IMR-90 (cell line): ENCODE measurements at places on chromosomes 7 and 10.

DNA sequence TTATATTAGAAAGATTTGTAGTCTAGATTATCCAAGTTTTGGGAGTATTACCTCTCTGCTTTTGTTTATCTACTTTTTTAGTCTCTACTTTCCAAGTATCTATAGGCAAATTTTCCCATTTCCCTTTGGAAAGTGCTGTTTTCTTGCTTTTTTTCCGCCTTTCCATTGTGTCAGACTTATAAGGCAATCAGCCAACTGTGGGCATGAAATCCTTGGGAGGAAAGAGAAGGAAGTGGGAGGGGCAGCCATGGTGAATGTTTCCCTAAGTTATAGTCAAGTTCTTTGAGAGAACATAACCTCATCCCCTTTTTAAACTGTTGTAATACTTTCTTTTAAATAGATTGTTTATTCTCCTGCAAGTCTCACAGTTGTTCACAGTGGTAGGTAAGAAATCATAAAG is 52.6 kb downstream of the PTEN start:
- peak; percentile 33 for DNase-seq

DNA sequence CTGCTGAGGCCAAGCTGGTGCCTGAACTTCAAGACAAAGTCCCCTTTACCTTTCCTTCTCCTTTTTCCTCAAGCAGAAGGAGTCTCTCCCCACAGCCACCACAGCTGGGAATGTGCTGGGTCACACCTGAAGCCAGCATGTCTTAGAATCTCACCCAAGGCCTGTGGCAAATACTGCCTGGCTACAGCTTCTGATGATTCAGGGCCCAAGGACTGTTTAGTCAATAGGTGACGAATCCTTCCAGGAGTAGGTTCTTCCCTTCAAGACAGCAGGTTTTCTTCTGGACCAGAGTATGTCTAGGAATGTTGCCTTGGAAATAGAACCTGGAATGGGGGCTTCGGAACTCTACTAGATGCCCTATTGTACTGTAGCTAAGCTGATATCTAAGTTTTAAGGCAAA is 374.6 kb downstream of the KIF20B start:
- DNase-seq, result no peak

- DNase-seq, result peak; percentile 46
These were observed 17.1 kb upstream of the GTPBP4 start for GRCh38 chr10:971150-971542.

DNA sequence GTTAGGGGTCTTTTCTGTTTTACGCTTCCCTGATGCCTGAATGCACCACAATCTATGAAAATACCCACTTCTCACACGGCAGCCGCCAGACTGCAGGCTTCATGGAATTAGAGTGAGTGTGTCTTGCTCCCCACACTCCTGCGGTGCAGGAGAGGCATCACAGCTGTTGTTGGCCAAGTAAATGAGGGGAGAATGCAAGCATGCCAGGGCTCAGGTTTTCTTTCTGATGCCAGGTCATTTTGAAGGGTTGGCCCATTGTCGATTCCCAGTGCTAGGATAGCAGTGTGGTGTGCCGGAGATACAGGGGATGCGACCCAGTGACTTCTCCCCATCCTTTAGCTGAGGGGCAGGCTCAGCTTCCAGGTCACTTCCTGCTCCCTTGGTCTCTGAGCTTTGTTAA is 16.3 kb downstream of the CXCL12 start:
- no peak for DNase-seq

DNA sequence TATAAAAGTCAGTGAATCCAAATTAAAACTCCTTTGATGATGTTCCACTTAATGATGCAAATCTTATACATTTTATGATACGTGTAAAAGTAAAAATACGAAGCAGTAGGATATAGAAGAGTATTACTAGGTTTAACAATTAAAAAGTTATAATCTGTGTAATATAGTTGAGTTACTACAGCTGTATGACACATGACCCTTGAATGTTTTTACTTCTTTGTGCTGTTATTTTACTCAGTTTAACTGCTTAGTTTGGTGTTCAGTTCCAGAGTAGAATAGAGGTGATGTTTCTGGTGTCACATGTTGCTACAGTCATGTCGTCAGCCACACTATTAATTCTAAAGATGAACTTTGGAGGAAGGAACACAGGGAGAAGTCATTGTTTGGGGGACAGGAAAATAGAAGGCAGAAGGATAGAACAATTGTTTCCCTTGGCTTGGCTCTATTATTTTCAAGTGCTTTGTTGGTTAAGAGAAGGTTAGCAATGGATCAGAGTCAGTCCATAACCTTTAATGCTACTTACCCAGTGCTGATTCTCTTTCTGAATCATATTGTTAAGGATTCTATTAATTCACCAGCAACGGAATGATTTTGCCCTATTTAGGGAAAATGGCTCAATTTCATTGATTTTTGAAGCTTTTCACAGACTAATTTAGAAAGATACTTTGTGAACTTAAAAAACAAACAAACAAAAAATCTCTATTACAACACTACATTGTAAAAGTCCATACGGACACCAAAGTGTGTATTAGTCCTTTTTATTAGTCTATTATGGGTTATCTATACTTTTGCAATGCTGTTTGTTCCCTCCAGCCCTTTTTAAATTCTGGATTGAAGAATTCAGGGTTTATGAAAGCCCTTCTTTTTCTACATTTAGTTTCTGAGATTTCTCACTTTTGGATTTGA is 73.4 kb downstream of the CPED1 start:
- no peak for DNase-seq

GRCh38 chr10:102310361-102311024 is 65.2 kb downstream of the GBF1 start:
- DNase-seq, result peak; percentile 66

GRCh38 chr10:58998924-58999713 is 177.3 kb upstream of the PHYHIPL start:
- DNase-seq, result no peak

- no peak for DNase-seq
These were observed 260.4 kb upstream of the NFE2L3 start for GRCh38 chr7:25891591-25891990.

DNA sequence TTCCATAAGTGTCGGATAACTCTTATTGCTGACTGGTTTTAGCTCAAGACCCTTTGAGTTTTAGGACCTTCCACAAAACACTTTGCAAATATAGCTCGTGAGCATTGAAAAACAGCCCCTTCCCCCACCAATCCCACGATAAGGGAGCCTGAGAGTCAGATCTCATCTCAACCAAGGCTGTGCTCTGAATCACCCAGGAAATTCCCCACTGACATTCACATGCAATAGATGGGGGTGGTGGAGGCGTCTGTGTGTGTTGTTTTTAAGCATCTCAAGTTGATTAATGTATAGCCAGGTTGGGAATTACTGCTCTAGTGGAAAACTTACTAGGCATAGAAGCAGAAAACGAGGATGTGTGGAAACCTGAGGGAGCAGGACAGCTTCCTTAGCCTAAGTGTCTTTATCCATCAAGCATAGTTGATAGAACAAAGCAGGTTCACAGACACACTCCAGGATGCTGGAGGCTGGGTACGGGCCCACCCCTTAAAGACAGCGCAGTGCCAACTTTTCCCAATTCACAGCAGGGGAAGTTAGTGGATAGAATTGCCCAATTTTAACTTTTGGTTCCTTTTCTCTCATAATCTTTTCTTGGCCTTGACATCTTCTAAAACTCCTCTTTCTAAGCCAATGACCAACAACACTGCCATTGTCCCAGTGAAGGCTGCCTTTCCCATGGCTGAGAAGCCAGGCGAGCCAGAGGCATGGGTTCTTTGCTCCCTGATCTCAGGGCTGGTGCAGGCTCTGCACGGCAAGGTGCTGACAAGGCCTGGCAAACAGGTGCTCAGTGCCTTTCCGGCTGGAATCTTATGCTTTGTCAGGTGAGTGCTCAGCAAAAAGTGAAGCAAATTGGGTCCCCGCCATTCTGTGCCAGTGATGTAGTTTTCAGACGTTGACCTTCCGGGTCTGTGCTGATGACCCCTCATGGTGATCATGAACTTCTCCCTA is 98.5 kb upstream of the INSIG1 start:
- peak; percentile 88 for DNase-seq

GRCh38 chr7:30726296-30727006 is 25.5 kb upstream of the INMT start:
- no peak for DNase-seq

DNA sequence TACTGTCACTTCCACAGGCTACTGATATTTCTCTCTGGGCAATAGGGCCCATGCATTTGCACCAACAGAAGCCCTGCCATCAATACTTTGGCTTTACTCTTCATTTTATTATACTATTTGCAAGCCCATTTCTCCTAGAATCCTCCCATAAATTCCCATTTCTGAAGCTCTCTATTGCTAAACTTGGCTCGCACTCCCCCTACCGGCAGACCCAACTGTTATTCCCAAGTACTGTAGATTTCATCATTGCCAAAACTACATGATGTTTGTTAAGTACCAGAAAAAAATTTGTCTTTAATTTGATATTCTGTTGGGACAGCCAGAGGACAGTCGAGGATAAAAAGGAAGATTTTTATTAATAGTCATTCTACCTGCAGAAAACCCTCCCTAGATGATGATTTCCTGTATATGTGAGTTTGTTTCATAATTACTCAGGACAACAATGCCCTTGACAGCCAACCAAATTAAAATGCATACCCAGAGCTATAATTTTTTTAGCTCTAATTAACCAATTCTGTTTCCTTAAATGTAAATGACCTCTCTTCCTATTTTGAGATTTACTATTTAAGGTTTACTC is 298.6 kb downstream of the REEP3 start:
- peak; percentile 62 for DNase-seq

- peak; percentile 13 for DNase-seq
These were observed 41.8 kb downstream of the PNLIPRP3 start for GRCh38 chr10:116469437-116469836.

DNA sequence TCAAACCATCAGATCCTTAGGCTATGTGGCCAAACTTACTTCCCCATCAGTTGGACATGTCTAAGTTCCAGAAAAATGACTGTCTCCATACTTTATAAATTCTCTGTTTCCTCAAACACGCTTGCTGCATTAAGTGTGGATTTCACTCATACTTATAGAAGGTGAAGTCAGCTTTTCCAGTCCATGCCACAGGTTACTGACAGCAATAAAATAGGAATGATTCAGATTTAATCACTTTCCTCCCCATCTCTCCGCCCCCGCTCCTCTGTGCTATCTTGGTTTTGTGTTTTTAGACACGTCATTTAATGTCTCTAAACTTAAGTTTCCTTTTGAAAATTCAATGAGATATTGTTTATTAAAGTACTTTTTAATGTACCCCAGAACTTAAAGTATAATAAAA is 1098.0 kb upstream of the C7orf33 start:
- peak; percentile 77 for DNase-seq

DNA sequence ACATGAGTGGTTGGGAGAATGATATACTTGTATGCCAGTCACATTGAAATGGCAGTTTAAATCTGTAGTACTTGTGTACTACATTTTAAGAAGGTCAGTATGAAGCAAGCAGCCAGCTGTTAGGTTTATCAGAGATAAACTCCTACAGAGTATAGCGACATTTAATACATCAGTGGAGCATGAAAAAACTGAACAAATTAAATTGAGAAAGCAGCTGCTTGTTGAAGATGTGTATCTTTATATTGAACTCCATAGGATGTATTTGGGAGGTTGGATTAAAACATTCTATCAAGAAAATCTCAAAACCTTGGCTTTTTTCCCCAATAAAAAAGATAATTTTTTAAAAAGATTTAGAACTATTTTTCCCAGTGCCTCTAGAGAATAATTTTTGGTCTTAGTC is 47.8 kb downstream of the PHF14 start:
- DNase-seq, result no peak

DNA sequence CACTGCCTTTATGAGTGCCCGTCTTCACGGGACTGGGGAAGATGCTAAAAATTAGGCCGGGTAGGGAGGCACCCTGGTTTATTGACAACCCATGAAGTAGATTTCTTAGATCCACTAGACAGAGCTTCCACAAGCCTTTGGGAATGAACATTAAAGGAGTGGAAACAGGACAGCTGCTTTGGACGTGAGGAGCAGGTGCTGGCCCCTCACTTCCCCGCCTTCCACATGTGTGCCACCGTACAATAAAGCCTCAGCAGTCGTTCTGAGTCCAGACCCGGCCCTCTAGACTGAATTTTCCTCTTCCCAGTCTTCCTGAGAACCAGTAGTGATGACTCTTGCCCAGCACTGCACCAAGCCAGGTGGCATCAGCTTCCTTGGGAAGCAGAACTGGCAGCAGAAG is 282.4 kb downstream of the CELF2 start:
- DNase-seq, result no peak

DNA sequence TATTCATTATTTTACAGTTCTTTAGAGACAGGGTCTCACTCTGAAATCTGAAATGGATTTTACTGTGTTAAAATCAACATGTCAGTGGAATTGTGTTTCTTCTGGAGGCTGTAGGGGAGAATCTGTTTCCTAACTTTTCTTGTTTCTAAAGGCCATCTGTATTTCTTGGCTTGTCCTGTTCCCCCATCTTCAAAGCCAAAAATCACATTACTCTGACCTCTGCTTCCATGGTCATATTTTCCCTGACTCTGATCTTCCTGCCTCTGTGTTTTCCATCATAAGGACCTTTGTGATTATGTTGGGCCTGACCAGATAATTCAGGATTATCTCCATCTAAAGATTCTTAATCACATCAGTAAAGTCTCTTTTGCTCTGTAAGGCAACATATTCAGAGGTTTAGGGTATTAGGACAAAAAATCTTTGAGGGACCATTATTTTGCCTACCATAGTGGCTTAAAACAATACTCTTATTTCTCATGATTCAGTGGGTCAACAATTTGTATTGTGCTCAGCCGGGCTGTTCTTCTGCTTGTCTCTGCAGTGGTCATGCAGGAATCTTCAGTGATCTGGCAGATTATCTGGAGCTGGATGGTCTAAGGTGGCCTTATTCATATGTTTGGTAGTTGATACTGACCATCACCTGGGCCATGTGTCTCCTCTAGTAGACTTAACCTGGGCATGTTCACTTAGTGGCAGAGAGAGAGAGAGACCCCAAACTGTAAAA is 5.7 kb downstream of the ANLN start:
- no peak for DNase-seq

GRCh38 chr7:32774541-32774951 is 117.0 kb downstream of the KBTBD2 start:
- DNase-seq, result no peak
